ENCODE measurements at places on chromosomes 2 and 18. TPM values are rescaled to one million over a fixed set of nuclear protein-coding genes. Genes with fewer than 3 reads are reported as not detected.

DNA sequence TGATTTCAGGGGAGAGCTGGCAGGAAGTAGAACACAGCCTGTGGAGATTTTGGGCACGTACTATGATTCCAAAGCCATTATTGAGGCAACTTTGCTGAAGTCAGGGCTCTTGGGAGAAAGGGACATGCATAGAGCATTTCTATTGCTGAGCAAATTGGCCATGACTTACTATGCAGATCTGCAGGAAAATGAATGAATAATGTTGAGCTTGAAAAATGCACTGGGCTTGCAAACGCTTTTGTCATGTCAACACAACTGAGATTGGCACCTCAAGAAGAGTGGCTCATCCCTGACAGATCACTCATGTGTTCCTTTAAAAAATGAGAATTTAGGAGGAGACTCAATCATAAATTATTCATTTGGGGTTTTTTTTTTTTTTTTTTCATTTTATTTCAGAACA is 230.5 kb downstream of the MBD2 start:
- no peaks in the 10 kb centered on the region for H3K36me3 ChIP-seq
- DNase-seq: no peak
- H3K4me3 ChIP-seq: no peak overlapping the region
- H3K4me1 ChIP-seq: peaks cover 5% of the 10 kb centered on the region
- no peak overlapping the region for H3K27ac ChIP-seq
- no peaks in the 10 kb centered on the region for H3K27me3 ChIP-seq

DNA sequence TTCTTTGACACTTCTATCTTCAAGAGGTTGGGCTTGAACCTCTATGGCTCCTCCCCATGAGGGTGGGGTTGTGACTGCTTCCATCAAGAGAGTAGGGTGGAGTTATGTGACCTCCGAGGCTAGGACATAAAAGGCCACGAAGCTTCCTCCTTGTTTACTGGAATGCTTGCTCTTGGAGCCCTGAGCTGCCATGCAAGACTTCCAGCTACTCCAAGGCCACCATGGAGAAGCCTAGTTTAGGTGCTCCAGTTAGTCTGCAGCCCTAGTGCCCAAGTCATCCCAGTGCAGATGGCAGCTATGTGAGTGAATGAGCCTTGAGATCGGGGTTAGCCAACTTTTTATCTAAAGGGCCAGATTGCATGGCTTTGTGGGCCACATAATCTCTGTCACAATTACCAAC is 2.4 kb upstream of the MERTK start:
- H3K36me3 ChIP-seq: no peaks in the 10 kb centered on the region
- H3K27ac ChIP-seq: no peak overlapping the region
- H3K27me3 ChIP-seq: no peaks in the 10 kb centered on the region
- no peak overlapping the region for H3K4me3 ChIP-seq

DNA sequence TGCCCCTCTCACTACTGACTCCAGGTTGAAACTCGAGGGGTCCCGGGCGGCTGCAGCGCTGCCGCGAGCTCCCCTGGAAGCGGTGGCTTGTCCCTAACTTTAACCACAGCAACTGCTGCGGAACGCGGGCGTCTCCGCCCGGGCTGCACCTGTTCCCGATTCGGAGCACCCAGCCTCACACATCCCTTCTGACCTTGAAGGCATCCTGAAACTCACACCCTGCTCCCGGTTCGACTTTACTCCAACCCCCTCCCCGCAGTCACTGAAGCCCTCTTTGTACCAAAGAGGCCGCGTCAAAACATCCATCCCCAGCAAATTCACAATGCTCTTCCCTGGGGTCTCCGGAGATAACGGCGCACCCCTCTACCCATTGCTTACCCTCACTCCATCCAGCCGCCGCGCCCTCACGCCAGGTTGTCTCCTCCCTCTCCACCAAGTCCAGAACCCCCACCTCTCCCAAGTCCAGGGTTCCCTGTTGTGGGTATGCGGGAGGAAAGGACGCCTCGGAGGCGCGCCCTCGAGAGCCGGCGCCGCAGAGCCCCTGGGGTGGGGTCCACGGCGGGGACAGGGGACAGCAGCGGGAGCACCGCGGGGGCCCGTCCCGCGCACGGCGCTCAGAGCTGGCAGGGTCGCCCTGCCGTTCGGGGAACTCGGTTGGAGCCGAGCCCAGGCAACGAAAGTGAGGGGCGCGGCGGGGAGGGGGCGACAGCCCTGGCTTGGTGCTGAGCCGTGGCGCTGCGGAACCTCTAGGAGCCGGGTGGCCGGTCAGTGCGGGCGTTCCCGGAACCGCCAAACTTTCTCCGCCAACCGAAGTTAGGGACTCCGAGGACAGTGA is 934 bp downstream of the MYO5B start:
- DNase-seq: no peak
- H3K4me3 ChIP-seq: peak overlapping the region; percentile 71
- H3K4me1 ChIP-seq: 0 out of 2 replicates have a peak, but pooled peaks cover 6% of the 10 kb centered on the region
- H3K36me3 ChIP-seq: no peaks in the 10 kb centered on the region

- peak overlapping the region; percentile 42 for H3K4me3 ChIP-seq
- no peaks in the 10 kb centered on the region for H3K27me3 ChIP-seq
- peak; percentile 92 for DNase-seq
- peaks cover 74% of the 10 kb centered on the region for H3K4me1 ChIP-seq
- H3K27ac ChIP-seq: peak overlapping the region; percentile 99
Observed at GRCh38 chr18:70384181-70384790, 95.4 kb downstream of the SOCS6 start.

DNA sequence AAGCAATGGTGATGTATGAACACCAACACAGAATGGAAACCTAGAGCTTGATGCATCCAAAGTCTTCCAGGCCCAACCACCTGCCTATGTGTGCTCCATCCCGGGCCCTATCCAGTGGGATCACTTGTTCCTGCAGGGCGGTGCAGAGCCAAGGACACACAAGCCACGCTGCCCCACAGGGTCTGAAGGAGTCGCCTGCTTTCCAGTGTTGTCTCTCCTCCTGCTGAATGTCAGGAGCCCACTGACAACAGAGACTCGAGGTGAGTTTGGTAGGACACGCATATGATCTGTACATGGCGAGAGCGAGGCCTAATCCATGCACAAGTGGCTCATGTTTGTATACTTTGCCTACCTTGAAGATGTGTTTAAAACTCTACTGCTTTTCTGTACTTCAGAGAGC is 70.9 kb upstream of the FHL2 start:
- no peak for DNase-seq
- H3K4me3 ChIP-seq: no peak overlapping the region
- no peaks in the 10 kb centered on the region for H3K36me3 ChIP-seq
- peaks cover 7% of the 10 kb centered on the region for H3K4me1 ChIP-seq

DNA sequence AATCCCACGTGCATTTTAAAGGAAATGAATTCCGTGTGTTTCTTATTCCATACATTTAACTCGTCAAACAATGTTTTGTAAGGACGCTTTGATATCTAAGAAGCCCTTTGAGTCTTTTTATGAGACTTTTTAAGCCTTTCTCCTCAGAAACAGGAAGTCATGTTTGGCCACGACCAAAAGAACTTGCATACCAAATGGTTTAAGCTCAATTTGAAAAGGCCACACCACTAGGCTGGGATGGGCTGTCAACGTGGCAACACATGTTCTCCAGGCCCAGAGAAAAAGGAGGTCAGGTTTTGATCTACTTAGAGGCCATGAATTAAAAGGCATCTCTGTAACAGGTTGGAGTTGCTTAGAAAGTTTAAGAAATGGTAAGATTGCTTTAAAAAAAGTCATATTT is 441.8 kb downstream of the CMPK2 start:
- H3K4me3 ChIP-seq: no peak overlapping the region
- no peaks in the 10 kb centered on the region for H3K36me3 ChIP-seq
- no peak for DNase-seq
- H3K27ac ChIP-seq: no peak overlapping the region

The ARHGAP15 gene
- total RNA-seq: 0.42 TPM

The TUBA4B gene
- not detected for total RNA-seq
